ENCODE measurements at places on chromosomes 2 and 18.

GRCh38 chr2:217482056-217482710 is 520.6 kb downstream of the TNS1 start:
- DNase-seq: no peak

GRCh38 chr2:17626986-17627385 is 86.5 kb downstream of the VSNL1 start:
- no peak for DNase-seq

DNA sequence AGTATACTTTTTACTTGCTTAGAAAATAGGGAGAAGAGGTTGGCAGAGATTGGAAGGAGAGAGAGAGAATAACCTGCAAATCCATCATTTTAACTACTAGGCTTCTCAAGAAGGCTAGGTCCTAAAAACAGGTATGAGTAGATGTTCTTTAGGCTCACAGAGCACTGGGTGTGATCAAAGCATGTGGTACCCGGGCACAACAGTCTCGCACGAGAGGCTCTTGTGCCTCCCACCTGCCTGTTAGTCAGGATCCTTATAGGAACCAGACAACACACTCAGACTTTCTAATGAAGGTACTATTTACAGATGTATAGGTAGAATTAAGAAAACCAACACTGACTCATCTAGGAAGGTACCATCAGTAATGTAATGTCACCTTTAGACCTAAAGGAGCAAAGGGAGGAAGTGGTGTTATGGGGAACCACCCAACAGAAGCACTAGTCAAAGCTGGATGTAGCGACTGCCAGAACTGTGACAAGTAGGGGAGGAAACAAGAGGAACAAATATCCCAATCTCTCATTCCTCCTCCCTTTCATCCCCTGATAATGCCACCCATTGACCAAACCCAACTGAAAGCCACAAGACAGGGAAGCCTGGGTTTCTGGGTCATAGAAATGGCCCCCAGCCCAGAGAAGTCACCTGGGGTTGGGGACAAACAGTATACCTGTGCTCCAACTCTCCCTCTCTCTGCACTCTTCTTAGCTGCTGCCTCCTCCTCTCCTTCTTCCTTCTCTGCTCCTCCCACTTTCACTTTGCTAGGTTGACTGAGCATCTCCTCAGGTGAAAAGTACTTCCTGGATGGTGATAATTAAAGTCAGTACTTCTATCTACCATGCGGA is 16.0 kb upstream of the MARCHF4 start:
- DNase-seq: no peak

DNA sequence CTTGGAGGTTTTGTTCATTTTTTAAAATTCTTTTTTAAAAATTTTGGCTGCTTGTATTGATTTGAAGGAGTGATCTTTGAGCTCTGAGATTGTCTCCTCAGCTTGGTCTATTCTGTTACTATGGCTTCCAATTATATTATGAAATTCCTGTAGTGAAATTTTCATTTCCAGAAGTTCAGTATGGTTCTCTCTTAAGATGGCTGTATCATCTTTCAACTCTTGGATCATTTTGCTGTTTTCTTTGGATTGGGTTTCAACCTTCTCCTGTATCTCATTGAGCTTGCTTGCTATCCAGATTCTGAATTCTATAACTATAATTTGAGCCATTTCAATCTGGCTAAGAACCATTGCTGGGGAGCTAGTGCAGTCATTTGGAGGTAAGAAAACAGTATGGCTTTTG is 270.8 kb upstream of the NT5C1B start:
- no peak for DNase-seq

DNA sequence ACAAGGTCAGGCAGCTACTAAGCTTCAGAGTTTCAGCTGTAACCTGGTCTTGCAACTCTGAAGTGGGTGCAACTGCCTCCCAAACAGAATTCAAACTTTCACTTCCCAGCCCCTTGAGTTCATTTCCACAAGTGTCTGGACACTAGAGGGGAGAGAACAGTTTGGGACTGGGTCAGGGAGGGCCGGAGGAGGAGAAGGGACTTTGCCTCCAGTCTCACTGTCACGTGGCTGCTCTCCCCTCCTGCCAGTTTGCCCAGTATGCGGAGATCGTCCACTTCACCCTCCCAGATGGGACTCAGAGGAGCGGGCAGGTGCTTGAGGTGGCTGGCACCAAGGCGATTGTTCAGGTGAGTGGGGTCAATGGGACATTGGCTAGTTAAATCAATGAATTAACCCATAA is 20.6 kb upstream of the ANKRD53 start:
- DNase-seq: no peak

DNA sequence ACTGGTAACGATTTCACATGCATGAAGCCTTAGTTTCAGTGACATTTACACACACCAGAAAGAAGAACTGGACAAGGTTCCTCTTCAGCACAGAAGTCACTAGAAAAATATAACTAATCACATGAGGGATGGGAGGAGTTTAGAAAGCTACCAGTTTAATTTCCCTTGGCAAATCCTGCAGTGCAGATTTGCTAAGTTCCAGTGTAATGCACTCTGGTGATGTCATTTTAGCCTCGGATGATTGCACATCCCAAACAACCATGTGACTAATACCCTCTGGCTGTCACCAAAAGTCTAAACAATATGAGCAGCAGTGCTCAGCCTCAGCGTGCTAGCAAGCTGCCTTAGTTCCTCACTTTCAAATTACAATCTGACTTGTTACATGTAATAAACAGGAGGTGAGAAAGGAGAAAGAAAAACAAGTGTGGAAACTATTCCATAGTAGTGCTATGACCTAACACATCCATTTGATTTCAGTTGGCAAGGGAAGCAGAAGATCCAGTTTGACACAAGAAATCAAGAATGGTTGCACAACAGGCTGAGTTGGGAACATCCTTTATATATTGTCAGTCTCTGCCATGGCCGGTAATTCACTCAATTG is 35.3 kb upstream of the PPP1CB start:
- DNase-seq: peak; percentile 93

- no peak for DNase-seq
Observed at GRCh38 chr2:191064590-191064989, 50.6 kb upstream of the STAT1 start.

- DNase-seq: no peak
Observed at GRCh38 chr2:124382067-124382618, 357.1 kb downstream of the CNTNAP5 start.

- peak; percentile 67 for DNase-seq
Observed at GRCh38 chr2:216081487-216082116, at the start of the genes PECR and TMEM169. Gene PECR (minus strand): TSS chr2:216081809. CDS start chr2:216081741, 68 bp downstream. Gene TMEM169 (plus strand): TSS chr2:216081919. CDS start chr2:216095964, 14,045 bp downstream.

GRCh38 chr2:84749442-84749841 is 131.4 kb downstream of the TRABD2A start:
- no peak for DNase-seq

DNA sequence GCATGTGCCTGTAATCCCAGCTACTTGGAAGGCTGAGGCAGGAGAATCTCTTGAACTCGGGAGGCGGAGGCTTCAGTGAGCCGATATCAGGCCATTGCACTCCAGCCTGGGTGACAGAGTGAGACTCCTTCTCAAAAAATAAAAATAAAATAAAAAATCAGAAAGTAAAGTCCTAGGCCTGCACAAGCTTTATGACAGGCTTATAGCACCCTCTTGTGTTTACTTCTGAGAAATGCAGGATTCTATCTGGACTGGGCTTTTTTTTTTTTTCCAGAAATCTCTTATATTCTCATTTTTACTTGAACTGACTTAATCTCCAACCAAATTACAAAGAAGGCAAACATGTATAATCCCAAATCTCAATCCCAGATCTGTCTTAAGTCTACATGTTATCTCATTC is 26.1 kb upstream of the REG3G start:
- DNase-seq: peak; percentile 18

GRCh38 chr2:149677416-149677815 is 89.8 kb upstream of the MMADHC start:
- DNase-seq: no peak

GRCh38 chr18:72378016-72378415 is 166.1 kb downstream of the CBLN2 start:
- peak; percentile 56 for DNase-seq

All from fibroblast of skin of back (primary cell).